HFF-Myc (cell line): ENCODE measurements at places on chromosomes 4 and X.

DNA sequence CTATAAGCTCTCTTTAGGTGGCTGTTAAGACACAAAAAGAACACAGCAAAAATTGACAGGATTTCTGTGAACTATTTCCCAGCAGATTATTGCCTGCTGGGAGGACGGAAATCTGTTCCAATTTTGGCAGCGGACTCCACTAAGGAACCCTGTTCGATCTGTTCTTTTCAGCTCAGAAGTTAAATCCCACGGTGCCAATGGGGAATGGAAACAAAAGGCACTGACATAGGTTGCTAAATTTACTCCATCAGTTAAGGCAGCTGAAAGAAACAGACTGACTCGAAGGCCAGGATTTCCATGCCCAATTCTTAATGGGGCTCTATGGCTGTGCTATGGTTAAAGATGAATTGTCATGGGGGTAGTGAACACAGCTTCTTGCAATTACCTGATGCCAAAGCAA is 126.5 kb upstream of the HPGD start:
- DNase-seq, result no peak

- no peak for DNase-seq
Measured at GRCh38 chr4:6529021-6529420, 46.0 kb upstream of the MAN2B2 start.

DNA sequence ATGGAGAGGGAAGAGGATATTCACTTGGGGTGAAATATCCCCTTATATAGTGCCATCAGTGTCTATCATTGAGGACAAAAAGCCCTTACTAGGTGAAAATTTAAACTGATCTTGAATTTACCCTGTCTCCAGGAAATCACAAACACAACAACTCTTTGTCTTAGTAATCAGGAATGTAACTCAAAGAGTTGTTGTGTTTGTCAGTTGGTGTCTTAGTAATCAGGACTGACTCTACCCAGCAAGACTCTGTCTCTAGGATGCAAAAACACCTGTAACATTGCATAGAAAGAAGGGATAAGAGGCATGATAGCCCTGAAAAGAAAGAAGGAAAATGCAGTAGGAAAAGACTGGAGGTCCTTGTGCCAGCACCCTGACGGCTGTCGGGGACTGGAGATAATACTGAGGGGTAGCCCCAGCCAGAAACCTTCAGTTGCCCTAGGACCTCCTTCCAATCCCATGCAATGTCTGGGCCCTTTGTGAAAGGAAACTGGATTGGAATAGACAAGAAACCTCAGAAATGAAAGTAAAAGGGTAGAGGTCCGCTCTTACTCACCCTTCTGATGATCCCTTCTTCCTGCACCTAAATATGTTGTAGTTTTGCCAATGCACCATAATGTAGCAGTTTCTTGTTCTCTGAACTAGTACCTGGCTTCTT is 45.3 kb downstream of the HMGB2 start:
- no peak for DNase-seq

GRCh38 chr4:162475246-162475645 is 311.4 kb upstream of the FSTL5 start:
- no peak for DNase-seq

DNA sequence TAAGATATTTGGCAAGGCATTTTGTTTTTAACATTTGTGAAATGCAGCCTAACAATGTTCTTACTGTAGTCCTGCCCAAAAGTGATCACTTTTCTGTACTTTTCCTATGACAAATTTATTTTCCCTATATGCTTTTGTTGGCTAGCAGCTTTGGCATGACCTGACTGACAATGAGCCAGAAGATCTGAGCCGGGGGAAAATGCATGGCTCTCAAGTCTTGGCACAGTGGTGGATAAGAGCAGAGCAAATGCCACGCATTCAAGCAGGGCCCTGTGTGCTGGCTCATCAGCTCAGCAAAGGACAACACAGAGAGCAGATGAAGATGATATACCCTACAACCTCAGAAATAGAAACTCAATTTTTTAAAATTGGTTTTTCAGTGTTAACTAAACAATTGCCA is 187.3 kb downstream of the ANAPC10 start:
- no peak for DNase-seq

- no peak for DNase-seq
Measured at GRCh38 chr4:154030746-154031145, 241.9 kb upstream of the SFRP2 start.

- DNase-seq, result no peak
Measured at GRCh38 chrX:94633237-94633636, 959.2 kb downstream of the FAM133A start.

- no peak for DNase-seq
Measured at GRCh38 chrX:34866646-34867045, 76.0 kb upstream of the FAM47B start.

GRCh38 chrX:1581132-1581531 is 10.3 kb upstream of the AKAP17A start:
- peak; percentile 27 for DNase-seq

- DNase-seq, result no peak
Measured at GRCh38 chr4:167786504-167786903, 305.8 kb upstream of the ANXA10 start.

DNA sequence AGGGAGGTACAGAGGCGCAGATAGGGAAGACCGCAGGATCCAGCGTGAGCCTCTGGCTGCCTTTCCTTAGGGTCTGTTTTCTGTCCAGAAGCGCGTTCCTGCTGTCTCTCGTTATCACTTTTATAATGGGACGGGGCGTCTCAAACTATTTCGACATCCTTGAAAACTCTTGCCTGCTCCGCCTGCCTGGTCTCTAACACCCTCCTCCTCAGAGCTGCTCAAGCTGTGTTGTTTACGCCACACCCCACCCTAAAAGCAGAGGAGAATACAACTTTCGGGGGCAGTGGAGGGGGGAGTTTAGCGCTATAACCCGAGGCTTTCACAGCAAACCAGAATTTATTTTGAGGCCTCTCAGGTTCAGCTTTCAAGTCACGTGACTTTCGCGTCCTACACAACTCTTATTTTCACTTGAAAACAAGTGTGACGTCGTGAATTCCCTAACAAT is 646 bp upstream of the FAM3A start:
- no peak for DNase-seq

DNA sequence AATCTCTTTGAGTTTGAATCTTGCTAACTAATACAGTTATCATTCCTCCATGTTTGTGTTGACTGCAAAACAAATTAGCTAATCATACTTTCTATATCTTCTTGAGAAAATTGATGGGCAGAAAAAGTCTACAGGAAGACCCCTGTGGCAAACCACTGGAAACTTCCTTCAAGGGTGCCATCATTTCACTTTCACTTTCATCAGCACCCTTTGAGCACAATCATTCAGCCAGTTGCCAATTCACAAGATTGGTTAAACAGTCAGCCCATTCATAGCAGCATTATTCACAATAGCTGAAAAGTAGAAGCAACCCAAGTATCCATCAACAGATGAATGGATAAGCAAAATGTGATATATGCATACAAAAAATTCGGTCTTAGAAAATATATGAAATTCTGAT is 101.5 kb downstream of the CCDC160 start:
- DNase-seq, result no peak

DNA sequence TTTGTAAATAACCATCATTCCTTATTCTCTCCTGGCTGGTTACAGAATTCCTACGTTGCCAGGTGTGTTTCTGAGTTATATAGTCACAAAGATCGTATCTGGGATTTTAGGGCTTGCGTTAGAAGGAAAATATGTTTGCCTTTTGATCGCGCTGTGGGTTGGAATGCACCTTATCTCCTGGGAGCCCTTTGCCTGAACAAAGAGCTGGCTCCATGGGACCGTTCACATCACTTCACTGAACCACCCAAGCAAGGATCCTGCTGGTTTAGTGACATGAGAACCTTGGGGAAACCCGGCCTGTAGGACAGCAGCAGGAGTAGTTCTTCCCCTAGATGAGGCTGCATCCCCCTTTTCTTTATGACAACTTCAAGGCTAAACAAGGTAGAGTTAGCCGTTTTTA is 51.6 kb downstream of the RS1 start:
- DNase-seq, result no peak

- DNase-seq, result no peak
Measured at GRCh38 chr4:153531976-153532626, 65.9 kb downstream of the TMEM131L start.

DNA sequence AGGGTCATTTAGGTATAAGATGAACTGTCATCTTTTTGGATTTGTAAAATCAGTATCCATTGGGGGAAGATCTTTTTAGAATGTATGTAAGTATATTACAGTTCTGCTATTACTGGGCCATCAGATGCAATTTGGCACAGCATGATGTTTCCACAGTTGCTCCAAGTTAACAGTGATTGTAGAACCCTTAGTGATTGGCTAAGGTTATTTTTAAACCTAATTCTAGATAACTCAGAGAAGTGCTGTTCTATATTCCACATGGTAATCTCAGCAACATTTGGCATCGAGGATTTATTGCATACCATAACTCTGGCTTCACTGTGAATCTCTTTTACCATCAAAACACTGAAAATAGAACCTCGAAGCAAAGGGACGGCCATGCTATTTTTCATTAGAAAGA is 215.7 kb upstream of the HAND2 start:
- no peak for DNase-seq

DNA sequence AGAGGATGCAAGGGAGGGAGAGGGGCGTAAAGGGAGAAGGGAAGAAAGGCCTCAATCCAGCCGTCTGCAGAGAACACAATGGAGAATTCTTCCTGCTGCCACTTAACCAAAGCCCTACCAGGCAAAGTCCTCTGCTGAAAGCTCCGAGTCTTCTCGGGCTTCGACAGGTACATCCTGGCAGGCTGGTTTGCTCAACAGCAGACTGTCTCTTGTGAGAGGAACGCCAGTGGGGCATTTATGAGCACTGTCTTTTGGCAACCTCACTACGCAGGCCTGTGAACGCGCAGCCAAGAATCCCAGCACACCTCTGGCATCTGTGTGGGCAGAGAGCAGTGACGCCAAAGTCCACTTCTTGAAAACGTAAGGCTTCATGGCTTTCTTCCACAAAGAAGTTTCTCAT is 207.5 kb upstream of the FAM9B start:
- no peak for DNase-seq

GRCh38 chr4:162847945-162848549 is 318.6 kb downstream of the NAF1 start:
- DNase-seq, result no peak

DNA sequence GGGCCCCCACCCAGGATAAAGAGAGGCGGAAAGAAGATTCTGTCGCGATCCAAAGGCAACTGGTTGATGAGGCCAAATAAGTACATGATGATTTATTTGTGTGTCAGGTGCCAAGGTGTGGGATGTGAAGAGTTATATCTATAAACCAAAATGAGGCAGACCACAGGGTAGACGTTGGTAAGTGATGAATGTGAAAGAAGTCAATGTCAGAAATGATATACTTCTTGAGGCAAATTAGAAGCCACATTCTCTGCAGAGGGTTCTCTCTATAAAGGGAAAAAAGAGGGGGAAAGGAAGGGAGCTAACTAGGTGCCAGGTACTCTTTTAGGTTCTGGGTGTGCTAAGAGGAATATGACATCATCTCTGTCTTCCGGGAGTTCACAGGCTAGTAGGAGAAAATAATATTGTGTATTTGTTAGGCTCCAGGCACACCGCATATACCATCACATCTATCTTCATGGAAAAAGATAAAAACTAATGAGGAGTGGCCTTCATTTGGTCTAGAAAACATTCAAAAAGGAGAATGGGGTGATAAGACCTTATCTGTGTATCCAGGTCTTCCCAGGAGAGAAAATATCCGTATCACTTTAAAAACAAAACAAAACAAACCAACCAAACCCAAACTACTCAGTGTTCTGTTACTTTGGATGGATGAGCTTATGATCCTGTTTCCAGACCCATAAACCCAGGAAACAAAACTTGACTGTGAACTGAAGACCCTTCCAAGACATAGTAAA is 4.8 kb upstream of the SH2D1A start:
- no peak for DNase-seq
